Heart left ventricle (tissue), 16 donors: ENCODE measurements at places on chromosomes 6 and 20. TPM values are rescaled to one million over a fixed set of nuclear protein-coding genes. Genes with fewer than 3 reads are reported as not detected.

GMPR gene
- total RNA-seq = 120 TPM

DNA sequence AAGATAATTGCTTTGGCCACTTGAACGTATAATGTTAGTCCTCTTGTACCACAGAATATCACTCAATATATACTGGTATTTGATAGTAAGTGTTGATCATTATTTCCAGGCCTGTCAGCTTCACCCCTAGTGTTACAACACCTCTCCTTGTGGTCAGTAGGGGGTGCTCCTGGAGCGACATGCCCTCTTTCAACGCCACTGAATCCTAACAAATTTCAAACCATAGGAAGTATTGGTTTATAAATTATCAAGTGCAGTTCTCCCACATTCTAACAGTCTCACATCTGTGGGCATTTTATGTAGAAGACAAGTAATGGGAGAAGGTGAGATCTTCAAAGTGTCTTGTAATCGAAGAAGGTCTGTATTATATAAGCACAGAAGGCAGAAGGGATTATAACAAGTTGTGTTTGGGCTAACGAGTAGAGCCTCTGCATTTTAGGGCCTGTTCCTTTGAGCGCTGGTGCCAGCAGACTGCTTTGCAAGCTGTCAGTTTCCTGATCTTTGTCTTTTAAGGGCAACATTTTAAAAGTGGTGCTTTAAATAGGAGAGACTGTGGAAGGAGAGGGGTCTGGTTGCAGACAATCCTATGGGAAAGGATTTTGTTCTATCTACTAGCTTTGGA is 57.1 kb upstream of the CEP162 start:
- H3K4me1 ChIP-seq = no peaks in the 10 kb centered on the region
- no peaks in the 10 kb centered on the region for H3K36me3 ChIP-seq
- H3K27me3 ChIP-seq = no peaks in the 10 kb centered on the region

ZSCAN26 gene
- 15.3 TPM for total RNA-seq

GRCh38 chr20:62738025-62738881 is 29.6 kb downstream of the NTSR1 start:
- DNase-seq = no peak
- H3K27ac ChIP-seq = no peak overlapping the region
- H3K36me3 ChIP-seq = no peaks in the 10 kb centered on the region

DNA sequence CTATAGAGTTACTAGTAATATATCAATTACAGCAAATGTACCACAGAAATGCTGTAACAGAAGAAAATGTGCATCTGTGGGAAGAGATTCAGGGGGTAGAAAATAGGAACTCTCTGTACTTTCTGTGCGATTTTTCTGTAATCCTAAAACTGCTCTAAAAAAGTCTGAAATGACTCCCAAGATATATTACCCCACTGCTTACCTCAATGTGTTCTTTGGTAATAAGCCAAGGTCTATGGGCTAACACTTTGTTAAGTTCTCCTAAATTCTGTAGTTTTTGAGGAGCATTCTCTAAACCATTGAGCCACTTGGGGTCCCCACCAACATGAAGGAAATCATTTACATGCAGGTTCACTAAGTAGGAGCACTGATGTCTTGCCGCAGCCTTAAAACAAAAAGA is 94.4 kb downstream of the SESN1 start:
- no peak overlapping the region for H3K4me3 ChIP-seq
- no peak for DNase-seq
- peaks cover 61% of the 10 kb centered on the region for H3K36me3 ChIP-seq
- no peaks in the 10 kb centered on the region for H3K27me3 ChIP-seq
- peaks cover 53% of the 10 kb centered on the region for H3K4me1 ChIP-seq
- no peak overlapping the region for H3K27ac ChIP-seq

GGTLC1 gene
- total RNA-seq = not detected

DEK gene
- total RNA-seq = 71.6 TPM
